Activated CD4-positive, alpha-beta T cell treated with anti-CD3 and anti-CD28 coated beads for 48 hours (primary cell): ENCODE measurements at places on chromosomes 1 and 21.

GRCh38 chr1:58919959-58920321, 136.1 kb upstream of the JUN start:
- no peak for DNase-seq

GRCh38 chr1:199405634-199406196, 621.8 kb upstream of the NR5A2 start:
- DNase-seq: no peak

- no peak for DNase-seq
Measured at GRCh38 chr1:192810253-192810880, 1.5 kb downstream of the RGS2 start.

DNA sequence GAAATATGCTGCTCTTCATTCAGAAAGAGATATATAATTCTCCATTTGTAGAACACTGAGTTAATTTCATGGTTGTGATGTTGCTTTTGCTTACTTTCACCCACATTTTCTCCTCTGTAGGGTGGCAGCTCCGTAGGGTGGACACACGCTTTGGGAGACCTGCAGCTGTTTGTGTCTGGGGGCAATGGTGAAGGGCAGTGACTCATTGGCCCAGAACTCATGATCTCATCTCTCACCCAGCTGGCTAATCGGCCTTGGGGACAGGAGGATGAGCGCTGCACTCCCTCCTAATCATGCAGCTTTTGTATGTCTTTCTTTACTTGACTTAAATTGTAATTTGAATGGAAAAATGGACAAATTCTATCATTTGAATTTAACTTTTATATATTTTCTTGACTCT, 9.6 kb downstream of the DISC1 start:
- no peak for DNase-seq

DNA sequence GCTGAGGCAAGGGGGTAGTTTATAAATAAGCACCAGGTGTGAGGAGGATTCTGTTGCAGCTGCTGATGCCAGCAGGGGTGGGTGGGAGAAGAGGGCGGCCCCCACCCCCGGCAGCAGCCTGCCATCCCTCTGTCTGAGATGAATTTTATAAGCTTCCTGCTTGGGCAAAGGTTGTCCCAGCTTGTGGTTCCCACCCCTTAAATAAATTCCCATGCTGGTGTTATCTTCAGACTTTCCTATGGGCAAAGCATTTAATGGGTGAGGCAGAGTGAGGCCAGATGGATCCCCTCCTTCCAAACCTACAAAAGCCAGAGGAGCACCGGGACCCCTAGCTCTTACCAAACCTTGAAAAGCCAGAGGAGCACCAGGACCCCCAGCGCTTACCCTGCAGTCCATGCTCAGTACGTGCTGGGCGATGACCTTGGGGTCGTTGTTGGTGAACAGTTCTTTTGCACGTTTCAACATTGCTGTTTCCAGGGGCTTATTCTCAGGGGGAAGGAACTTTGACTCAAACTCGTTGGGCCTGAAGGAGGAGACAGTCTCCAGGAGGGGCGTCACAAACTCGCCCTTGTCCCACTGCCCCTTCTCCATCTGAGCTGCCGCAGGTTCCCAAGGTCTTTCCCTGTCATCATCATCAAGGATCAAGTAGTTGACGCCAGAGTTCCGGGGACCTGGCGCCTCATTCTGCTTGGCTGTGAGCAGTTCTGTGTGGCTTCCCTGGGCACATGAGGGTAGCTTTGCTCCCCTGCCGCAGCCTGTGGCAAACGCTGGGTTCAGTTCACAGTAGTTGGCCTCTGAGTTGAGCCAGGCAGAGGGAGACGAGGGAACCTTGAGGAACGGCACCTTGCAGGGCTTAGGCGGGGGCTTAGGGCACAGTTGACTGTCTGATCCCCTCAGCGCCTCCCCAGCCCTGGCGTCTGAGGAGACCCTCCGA, 99.5 kb downstream of the BCAR3 start:
- no peak for DNase-seq

- DNase-seq: no peak
Measured at GRCh38 chr1:178941261-178941689, 70.4 kb upstream of the ANGPTL1 start.

DNA sequence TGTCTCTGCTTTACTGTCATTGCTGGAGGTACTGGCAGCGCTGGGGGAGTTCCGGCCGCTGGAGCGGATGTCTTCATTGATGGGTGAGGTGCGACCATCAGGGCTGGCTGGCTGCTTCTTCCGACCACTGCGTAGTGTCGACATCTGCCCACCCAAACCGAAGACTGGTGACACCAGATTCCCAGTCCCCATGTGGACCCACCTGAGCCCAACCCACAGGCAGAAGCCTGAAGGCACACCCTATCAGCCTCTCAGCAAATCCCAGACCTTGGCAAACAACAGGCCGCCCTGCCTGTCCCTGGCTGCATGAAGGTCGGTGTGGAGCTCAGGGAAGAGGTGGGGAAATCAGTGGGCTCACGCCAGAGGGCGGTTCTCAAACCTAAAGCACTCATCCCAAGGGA, 44.8 kb downstream of the SLC45A1 start:
- no peak for DNase-seq

GRCh38 chr1:109623601-109624161, 4.0 kb downstream of the AMPD2 start:
- DNase-seq: no peak

DNA sequence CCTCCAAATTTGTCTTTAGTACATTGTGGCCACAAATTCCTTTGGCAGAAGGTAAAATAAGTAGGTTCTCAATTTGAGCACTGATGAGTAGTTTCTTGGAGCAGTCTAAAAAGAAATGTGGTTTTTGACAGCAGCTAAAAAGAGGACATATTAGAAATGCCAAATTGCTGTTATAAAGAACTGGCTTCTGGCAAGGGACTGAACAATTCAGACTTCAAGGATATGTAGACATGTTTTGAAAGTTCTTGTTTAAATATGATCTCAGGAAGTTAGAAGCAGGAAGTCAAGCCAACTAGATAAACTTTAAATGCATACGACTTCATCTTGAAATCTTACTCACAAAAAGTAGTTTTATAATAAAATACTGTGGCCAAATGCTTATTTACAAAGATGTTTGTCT, 18.8 kb downstream of the C1orf52 start:
- no peak for DNase-seq

- DNase-seq: no peak
Measured at GRCh38 chr1:225980005-225980836, 18.9 kb downstream of the SDE2 start.

GRCh38 chr1:197302775-197303174, 34.7 kb downstream of the CRB1 start:
- no peak for DNase-seq

- no peak for DNase-seq
Measured at GRCh38 chr21:21688889-21689288, 690.7 kb downstream of the NCAM2 start.

- no peak for DNase-seq
Measured at GRCh38 chr1:173187671-173188237, 19.4 kb downstream of the TNFSF4 start.

- no peak for DNase-seq
Measured at GRCh38 chr1:66388913-66389312, 145.0 kb upstream of the SGIP1 start.

GRCh38 chr21:16309250-16309971, 579.6 kb downstream of the USP25 start:
- DNase-seq: no peak

DNA sequence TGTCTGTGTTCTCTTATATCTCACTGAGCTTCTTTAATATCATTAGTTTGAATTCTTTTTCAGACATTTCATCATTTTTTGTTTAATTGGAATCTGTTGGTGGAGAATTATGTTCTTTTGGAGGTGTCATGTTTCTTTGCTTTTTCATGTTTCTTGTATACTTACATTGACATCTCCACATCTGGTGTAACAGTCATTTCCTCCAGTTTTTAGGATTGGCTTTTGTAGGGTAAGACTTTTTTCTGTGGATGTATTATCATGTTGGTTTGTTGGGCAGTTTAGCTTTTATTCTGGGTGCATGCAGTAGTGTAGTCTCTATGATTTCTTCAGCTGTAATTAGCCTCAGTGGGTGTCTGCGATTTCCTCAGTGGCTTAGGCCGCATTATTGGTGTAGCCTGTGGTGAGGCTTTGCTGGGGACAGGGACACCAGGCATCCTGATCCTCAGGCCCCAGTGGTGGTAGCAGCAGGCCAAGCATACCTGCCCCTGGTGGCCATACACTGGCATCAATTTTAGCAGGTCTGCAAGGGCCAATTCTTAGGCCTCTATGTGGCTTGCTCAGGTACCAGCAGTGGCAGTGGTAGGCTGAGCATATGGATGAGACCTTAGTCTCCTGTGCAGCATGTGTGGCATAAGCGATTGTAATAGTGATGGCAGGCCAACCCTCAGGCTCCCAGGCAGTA, 77.6 kb upstream of the SAMD13 start:
- DNase-seq: no peak

- no peak for DNase-seq
Measured at GRCh38 chr1:179550746-179551682, 24.7 kb downstream of the NPHS2 start.

- DNase-seq: no peak
Measured at GRCh38 chr1:236353813-236354212, 40.3 kb upstream of the EDARADD start.

DNA sequence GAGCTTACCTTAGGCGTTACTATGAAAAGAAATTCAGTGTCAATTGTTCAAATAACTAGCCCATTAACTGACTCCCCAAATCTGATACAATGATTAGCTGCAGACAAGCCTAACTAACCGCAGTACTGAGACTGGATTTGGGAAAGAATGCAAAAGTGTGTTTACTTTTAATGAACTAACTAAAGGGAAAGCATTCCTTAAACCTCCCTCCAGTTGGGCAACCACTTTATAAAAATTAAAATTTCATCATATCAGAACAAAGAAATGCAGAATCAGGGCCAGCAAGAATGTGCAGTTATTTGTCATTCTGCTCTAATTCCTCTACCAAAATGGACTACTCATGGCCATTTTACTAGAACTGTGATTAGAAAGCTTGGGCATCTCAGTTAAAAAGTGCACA, 11.7 kb upstream of the NR5A2 start:
- DNase-seq: no peak

- DNase-seq: no peak
Measured at GRCh38 chr1:171606402-171606941, 15.6 kb upstream of the MYOCOS start.

- DNase-seq: no peak
Measured at GRCh38 chr21:44790368-44790767, 11.3 kb downstream of the UBE2G2 start.

- no peak for DNase-seq
Measured at GRCh38 chr1:71045463-71046028, 2.1 kb downstream of the PTGER3 start.

DNA sequence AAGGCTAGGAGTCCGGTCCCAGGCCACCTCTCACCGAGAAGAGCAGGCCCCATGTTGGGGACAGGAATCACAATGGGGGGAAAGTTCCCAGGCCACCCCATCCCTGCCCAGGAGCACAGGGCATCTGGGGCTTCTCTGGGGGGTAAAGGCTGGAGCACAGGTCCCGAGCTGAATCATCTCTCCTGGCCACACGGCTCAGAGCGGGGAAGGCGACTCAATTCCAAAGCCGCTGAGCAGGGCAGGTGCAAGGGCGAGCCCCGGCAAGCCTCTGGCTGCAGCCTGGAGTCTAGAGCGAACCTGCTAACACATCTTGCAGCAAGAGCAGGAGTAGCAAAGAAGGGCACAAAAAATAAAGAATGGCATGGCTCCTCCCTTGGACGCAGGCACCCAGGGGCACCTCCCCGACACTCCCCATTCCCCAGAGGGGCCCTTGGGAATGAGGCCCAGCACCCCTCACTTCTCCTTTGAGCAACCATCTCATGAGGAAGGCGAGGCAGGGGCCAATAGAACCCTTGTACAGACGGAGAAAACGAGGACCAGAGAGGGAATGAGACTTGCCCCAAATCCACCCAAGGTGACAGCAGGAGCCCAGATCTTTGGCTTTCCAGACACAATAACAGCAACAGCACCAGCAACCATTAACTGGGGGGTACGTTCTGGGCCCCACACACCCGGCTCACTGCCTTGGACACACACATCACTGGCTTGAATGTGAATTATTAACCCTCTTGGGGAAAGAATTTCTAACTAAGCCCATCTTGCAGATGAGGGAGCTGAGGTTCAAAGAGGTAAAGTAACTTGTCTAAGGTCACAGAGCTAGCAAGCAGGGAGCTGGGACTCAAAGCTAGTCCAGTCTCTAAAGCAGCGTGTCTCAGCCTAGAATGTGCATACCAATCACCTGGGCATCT, 20.7 kb upstream of the ALDH4A1 start:
- no peak for DNase-seq

DNA sequence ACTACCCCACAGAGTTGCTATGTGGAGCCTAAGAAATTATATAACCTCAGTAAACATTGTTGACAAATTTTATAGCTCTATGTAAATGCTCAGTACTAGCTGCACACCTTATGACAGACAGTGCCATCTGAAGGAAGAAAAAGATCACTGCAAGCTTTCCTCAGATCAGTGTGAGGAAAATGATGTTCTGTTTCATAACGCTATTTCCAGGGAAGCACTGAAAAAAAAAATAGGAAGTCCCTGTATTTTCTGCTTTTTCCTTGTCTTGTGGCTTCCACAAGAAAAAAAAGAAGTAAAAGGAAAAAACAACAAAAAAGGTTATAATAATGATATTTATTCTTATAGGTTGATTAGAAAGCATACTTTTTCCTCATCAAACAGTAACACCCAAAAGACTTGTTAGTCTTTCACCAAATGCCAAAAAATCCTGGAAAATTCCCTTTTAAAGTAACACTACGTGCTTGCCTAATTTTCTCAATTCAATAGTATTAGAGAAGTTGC, 23.2 kb downstream of the LYST start:
- no peak for DNase-seq
